CD4-positive, alpha-beta T cell (primary cell): ENCODE measurements at places on chromosomes 7 and 10.

DNA sequence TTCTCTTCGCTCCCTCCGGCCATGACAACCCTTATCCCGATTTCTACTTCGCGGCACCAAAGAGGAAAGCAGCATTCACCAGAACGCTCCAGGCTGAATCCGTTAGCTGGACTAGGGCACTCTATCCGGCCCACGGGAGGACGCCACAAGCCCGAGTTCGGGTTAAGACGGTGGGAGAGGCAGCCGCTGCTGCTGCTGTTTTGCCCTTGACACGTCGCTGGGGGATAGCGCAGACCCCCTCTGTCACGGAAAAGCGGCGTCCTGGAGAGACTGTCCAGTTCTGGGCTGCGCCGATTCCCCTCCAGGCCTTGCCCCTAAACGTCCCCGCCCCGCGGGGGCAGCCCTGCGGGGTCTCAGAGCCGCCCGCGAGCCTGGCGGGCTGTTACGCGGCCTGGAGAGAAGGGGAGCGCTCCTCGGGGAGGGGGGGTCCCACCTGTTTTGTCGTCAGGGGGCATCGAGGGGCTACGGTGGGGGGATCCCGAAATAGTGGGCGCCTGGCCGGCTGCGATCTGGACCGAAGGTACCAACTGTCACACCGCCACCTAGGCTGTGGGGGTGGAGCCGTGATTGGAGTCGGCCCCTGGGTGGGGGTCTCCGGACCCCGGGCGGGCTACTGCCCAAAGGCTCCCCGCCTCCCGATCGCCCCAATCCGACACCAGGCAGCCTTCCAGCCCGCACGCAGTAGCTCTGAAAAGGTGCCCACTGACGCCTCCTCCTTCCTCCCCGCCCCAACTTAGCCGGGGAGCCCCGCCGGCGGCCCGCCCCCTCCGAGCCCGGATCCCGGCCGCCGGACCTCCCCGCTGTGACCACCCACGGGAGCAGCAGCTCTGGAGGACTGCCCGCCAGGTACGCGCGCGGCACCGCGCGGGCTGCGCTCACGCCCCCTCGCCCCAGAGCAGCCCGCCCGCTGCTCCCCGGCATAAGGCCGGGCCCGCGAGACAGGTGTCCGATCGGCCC lies 772 bp downstream of the SGMS1 start:
- H3K4me1 ChIP-seq: peaks cover 45% of the 10 kb centered on the region
- peak overlapping the region; percentile 71 for H3K4me3 ChIP-seq
- H3K27ac ChIP-seq: peak overlapping the region; percentile 88
- H3K36me3 ChIP-seq: no peaks in the 10 kb centered on the region
- no peaks in the 10 kb centered on the region for H3K27me3 ChIP-seq

GRCh38 chr10:85734791-85735190 lies 631.8 kb downstream of the GRID1 start:
- no peaks in the 10 kb centered on the region for H3K27me3 ChIP-seq
- no peaks in the 10 kb centered on the region for H3K36me3 ChIP-seq
- H3K4me1 ChIP-seq: no peaks in the 10 kb centered on the region
- no peak for DNase-seq

DNA sequence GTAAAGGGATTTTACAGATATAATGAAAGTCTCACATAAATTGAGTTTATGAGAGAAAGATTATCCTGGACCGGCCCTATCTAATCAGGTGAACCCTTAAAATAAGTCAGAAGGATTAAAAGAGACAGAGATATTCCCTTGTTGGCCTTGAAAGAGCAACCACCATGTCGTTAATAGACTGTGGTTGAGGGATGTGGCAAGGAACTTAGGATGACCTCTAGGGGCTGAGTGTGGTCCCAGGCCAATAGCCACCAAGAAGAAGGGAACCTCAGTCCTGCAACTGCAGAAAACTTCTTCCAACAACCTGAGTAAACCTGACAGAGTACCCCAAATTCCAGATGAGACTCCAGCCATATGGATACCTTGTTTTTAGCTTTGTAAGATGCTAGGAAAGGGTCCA lies 121.5 kb downstream of the POLR1F start:
- DNase-seq: no peak
- H3K27me3 ChIP-seq: no peaks in the 10 kb centered on the region
- H3K27ac ChIP-seq: no peak overlapping the region
- no peaks in the 10 kb centered on the region for H3K36me3 ChIP-seq
- H3K4me3 ChIP-seq: no peak overlapping the region

GRCh38 chr10:62196528-62196927 lies 72.1 kb downstream of the RTKN2 start:
- DNase-seq: no peak
- peaks cover 5% of the 10 kb centered on the region for H3K4me1 ChIP-seq
- H3K27me3 ChIP-seq: no peaks in the 10 kb centered on the region
- no peak overlapping the region for H3K4me3 ChIP-seq

- H3K27me3 ChIP-seq: no peaks in the 10 kb centered on the region
- peaks cover 5% of the 10 kb centered on the region for H3K4me1 ChIP-seq
- no peaks in the 10 kb centered on the region for H3K36me3 ChIP-seq
- H3K27ac ChIP-seq: no peak overlapping the region
These were observed 36.6 kb downstream of the ADRA2A start for GRCh38 chr10:111113238-111113960.

- no peaks in the 10 kb centered on the region for H3K27me3 ChIP-seq
- H3K4me1 ChIP-seq: no peaks in the 10 kb centered on the region
- no peak overlapping the region for H3K27ac ChIP-seq
- H3K4me3 ChIP-seq: no peak overlapping the region
These were observed 155.2 kb downstream of the MAGI2 start for GRCh38 chr7:79298145-79298760.

DNA sequence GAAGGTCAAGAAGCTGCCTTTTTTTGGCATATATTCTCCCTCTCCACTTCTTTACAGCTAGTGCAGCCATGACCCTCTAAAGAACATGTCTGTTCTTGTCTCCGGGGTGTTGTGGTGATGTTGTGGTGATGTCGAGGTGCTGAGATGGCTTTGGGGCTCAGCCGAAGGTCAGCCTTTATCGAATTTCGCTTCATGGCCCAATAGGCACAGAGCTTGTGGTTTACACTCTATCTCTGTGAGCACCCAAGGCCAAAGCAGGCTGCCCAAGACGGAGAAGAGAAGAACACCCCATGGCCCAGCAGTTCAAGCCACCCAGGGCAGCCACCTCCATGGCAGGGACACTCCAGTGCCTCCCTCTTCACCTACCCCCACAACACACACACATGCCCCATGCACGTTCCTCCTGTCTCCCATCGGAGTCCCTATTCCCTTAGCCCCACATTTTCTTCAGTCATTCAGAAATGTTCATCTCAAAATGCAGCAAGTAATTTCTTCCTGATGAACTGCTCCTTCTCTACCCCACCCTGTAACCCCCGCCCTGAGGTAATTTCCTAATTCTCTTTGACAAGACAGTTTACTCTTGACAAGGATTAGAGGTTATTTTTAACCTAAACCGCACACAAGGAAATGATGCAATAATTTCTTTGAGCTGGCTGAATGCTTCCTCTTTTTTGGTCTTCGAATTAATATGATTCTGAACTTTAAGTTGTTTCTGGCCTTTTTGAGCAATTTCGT lies 18.6 kb upstream of the ADRB1 start:
- H3K27ac ChIP-seq: no peak overlapping the region
- no peak for DNase-seq
- H3K27me3 ChIP-seq: peaks cover 12% of the 10 kb centered on the region
- H3K4me3 ChIP-seq: no peak overlapping the region
- peaks cover 8% of the 10 kb centered on the region for H3K4me1 ChIP-seq

GRCh38 chr7:80110376-80110775 lies 24.3 kb upstream of the GNAI1 start:
- no peaks in the 10 kb centered on the region for H3K36me3 ChIP-seq
- H3K27ac ChIP-seq: no peak overlapping the region
- no peaks in the 10 kb centered on the region for H3K27me3 ChIP-seq
- no peak for DNase-seq
- H3K4me3 ChIP-seq: no peak overlapping the region

GRCh38 chr10:31618541-31619291 lies 299.7 kb downstream of the ZEB1 start:
- no peaks in the 10 kb centered on the region for H3K4me1 ChIP-seq
- DNase-seq: no peak
- no peak overlapping the region for H3K27ac ChIP-seq
- H3K27me3 ChIP-seq: no peaks in the 10 kb centered on the region

GRCh38 chr10:69224862-69225657 lies 4.9 kb downstream of the HKDC1 start:
- no peak overlapping the region for H3K4me3 ChIP-seq
- H3K36me3 ChIP-seq: no peaks in the 10 kb centered on the region
- no peak overlapping the region for H3K27ac ChIP-seq
- H3K4me1 ChIP-seq: peaks cover 72% of the 10 kb centered on the region
- no peaks in the 10 kb centered on the region for H3K27me3 ChIP-seq
- no peak for DNase-seq

DNA sequence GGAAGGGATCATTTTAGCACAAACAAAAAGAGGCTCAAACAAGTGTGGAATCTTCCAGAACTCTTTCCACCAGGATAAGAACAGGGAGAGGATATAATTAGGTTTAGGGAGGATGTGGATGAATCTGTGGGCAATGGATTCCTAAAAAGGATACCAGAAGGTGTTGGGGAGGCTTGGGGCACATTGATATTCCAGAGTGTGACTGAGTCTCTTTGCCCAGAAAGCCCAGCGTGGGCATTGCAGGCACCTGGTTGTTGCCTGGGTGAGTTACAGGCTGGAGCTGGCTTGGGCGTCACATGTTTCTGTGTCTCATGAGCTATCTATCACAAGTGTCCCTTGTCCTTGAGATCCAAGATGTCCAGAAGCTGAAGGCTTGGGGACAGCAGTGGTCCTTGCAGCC lies 3.3 kb downstream of the COL26A1 start:
- no peak overlapping the region for H3K27ac ChIP-seq
- no peak overlapping the region for H3K4me3 ChIP-seq
- DNase-seq: no peak
- no peaks in the 10 kb centered on the region for H3K36me3 ChIP-seq

DNA sequence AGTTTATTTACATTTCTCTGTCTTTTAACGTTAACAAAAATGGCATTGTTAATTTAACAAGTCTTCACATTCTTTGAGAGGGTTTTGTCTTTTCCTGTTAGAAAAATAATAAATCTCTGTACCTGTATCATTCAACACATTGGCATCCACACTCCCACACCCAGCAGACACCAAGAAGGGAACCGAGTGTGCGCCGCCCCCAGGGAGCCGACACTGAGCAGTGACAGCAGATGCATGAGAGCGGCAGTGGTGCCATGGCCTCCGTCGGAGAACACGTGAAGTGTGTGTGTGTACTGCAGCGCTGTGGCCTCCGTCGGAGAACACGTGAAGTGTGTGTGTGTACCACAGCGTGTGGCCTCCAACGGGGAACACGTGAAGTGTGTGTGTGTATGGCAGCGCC lies 63.3 kb downstream of the DYNC2I1 start:
- peaks cover 48% of the 10 kb centered on the region for H3K36me3 ChIP-seq
- no peak overlapping the region for H3K4me3 ChIP-seq
- no peaks in the 10 kb centered on the region for H3K27me3 ChIP-seq
- H3K27ac ChIP-seq: no peak overlapping the region
- H3K4me1 ChIP-seq: no peaks in the 10 kb centered on the region
- no peak for DNase-seq

DNA sequence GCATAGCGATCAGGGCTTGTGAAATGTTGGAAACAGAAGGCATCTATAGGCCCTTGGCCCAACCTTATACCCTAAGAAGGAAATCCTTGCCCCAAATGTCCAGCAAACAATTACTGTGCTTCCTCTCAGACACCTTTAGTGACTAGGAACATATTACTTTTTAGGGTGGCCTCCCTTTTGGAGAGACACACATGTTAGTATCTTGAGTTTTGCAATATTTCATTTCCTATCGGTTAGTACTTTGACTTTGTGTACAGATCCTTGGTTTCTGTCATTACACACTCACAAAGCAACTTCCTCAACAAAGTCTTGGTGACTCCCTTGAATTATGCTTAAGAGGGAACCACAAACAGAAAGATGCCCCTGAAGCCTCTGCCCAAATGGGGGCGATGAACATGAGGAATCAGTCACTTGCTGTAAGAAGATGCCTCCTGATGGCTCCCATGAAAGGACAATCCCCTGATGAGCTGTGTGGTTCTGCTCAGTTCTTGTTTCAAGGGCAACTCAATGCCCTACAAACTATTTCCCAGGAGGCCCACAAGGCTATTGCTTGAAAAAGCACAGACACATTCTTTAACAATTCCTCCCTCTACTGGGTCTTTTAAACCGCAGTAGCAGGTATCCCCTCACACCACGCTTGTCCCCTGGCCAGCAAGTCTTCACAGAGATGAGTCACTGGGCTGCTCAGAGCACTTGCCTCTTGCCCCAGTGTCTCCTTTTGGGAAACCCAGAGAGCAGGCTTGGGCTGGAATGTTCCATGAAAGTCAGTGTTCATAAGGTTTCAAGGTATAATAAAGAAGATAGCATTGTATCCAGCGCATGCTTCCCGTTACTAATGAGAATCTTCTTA lies 196.2 kb downstream of the FANK1 start:
- H3K36me3 ChIP-seq: no peaks in the 10 kb centered on the region
- H3K27ac ChIP-seq: no peak overlapping the region
- H3K4me1 ChIP-seq: no peaks in the 10 kb centered on the region
- no peak overlapping the region for H3K4me3 ChIP-seq

- no peak overlapping the region for H3K27ac ChIP-seq
- no peaks in the 10 kb centered on the region for H3K4me1 ChIP-seq
- DNase-seq: no peak
- H3K27me3 ChIP-seq: no peaks in the 10 kb centered on the region
- H3K4me3 ChIP-seq: no peak overlapping the region
- peaks cover 24% of the 10 kb centered on the region for H3K36me3 ChIP-seq
These were observed 91.4 kb downstream of the CDK13 start for GRCh38 chr7:40041456-40041855.

DNA sequence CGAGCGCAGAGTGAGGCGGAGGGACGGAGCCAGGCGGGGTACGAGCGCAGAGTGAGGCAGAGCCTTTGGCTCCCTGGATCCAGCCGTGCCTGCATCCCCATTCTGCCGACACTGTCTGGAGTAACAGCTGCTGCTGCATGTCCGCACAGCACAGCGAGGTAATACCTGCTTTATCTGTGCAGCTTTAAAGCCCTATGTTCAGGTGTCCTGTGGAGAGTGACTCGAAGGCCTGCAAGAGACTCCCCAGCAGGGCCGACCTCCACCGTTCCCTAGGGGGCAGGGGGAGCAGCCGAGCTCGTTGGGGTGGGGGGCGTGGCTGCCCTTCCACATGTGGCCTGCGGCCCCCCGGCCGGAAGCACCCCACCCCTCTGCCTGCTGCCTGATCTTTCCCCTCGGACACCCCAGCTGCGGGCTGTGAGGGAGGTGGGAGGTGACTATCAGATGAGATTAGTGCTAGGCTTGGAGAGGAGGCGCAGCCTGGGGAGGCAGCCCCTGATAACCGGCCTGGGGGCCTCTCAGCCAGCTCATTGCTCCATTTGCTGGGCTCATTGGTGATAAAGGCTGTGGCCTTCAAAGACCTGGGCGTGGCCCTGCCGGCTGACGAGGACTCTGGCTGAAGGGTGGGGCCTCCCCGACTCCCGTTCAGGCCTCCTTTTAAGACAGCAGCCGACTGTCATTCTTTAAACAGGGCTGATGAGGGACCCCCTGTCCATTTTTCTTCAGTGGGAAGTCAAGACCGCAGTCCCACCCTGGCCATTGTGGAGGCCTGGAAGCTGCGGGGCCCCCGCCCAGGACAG lies 8.0 kb downstream of the VENTX start:
- H3K4me3 ChIP-seq: no peak overlapping the region
- peaks cover 22% of the 10 kb centered on the region for H3K27me3 ChIP-seq
- H3K27ac ChIP-seq: no peak overlapping the region
- peaks cover 21% of the 10 kb centered on the region for H3K4me1 ChIP-seq
- DNase-seq: no peak
